GM19239 (cell line): ENCODE measurements at places on chromosomes 12 and 14.

GRCh38 chr14:100471441-100472093 is 115.7 kb downstream of the BEGAIN start:
- DNase-seq: no peak

DNA sequence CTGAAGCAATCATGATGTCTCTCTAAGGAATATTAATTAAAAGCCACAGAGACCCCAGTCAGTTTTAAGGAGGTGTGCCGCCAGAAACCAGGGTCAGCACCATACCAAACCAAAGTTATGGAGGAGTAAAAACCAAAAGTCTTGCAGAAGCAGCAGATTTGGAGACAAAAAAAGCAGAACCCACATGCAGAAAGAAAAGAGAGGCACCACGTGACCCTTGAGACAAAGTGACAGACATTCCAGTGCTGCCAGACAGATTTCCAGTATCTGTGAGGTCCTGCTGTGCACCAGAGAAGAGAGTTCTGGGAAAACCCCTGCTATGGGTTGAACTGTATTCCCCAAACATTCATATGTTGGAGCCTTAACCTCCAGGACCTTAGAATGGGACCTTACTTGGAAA is 59.7 kb downstream of the CAPZA3 start:
- no peak for DNase-seq

- DNase-seq: peak; percentile 27
Observed at GRCh38 chr14:87805315-87805723, 187.7 kb downstream of the GALC start.

DNA sequence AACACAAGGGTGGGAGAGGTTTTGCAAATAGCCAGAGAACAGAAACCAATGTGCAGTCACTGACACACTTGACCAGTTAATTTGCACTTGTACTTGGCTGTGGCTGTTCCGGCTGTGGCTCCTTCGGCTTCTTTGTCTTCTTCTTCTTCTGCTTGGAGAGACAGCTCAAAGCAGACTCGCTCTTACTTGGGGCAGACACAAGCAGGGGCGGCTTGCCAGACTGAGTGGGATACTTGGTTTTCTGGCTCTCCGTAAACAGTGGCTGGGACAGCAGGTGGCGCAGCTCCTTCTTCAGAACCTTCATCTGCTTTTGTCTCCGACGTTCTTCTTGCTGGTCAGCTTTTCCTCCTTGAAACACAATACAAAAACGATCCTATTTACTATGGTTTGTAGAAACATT is 25.0 kb downstream of the OTUB2 start:
- DNase-seq: no peak

DNA sequence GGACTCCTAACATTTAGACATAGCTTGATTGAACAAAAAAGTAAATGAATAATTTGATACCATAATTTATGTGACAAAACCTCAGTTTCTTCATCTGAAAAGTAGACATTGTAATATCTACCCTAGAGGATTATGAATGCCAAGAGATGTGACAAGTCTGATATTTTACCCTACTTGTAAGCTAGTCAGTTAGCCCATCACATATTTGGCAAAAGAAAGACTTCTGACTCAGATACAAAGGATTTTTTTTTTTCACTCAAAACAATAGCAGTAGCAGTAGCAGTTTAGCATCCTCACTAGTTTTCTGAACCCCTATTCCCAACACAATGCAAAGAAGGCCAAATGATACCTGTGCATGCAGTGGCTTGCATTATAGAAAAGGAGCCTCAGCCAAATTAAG is 377.3 kb upstream of the E2F7 start:
- DNase-seq: no peak

GRCh38 chr12:128290938-128291337 is 24.0 kb downstream of the TMEM132C start:
- DNase-seq: no peak
